Aorta (tissue), 5 donors: ENCODE measurements at places on chromosomes 5 and 9. TPM values are rescaled to one million over a fixed set of nuclear protein-coding genes. Genes with fewer than 3 reads are reported as not detected.

DNA sequence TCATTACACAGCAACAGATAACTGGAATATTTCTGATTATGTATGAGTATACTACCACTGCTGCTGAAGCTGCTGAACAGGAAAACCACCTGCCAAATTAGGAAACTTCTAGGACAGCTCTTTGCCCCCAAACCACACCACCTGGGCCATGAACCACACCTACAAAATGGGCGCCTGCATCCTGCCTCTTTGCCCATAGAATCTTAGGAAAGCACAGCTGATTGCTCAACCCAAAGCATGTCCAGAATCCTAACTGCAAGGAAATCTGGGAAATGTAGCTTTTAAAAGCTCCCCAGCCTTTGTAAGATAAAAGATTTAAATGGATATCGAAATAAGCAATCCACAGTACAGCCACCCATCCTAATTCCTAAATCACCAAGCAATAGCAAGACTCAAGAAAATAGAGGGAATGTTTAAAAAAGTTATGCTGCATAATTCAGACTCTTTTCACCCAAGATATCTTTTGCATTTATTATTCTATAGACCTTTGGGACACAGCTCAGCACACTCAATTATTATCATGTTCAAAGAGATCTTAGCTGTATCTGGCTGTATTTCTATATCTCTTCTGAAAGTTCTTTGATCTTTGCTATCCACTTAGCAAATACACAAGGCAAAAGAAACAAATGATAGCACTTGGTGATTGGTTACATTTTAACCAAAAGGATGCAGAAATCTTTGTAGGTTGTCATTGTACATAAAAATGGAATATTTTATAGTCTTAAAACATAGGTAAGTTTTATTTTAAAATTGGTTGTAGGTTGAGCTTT is 6.8 kb upstream of the C9orf152 start:
- no peaks in the 10 kb centered on the region for H3K36me3 ChIP-seq
- no peaks in the 10 kb centered on the region for H3K4me1 ChIP-seq
- no peak for DNase-seq
- H3K4me3 ChIP-seq: no peak overlapping the region
- H3K27me3 ChIP-seq: no peaks in the 10 kb centered on the region

Gene GRIA1
- 6.5 TPM for total RNA-seq

DNA sequence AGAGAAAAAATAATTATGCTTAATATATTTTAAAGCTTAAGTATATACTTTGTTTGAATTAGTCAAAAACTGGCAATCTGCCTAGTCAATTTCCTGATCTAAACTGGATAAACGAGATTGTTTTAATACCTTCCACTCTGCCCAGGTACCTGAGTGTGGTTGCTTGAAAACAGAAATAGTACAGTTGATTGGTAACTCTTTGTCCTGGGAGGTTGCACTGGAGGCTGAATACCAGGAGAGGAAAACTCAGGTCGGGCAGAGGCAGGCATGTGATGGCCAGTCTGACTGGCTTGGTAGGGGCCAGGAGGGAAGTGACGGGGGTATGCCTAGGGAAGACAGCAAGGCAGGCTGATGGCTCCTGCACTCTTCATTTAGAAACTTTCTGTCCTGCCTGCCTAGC is 80.2 kb downstream of the PIK3R1 start:
- peaks cover 4% of the 10 kb centered on the region for H3K36me3 ChIP-seq
- DNase-seq: no peak
- H3K4me3 ChIP-seq: no peak overlapping the region
- no peaks in the 10 kb centered on the region for H3K27me3 ChIP-seq
- no peaks in the 10 kb centered on the region for H3K4me1 ChIP-seq
- H3K27ac ChIP-seq: no peak overlapping the region

GRCh38 chr9:93968451-93969327 is 13.5 kb upstream of the BARX1 start:
- H3K27ac ChIP-seq: no peak overlapping the region
- H3K27me3 ChIP-seq: no peaks in the 10 kb centered on the region
- H3K36me3 ChIP-seq: no peaks in the 10 kb centered on the region

Gene SLC1A1
- total RNA-seq: 3.0 TPM

GRCh38 chr5:156135531-156135930 is 191.4 kb upstream of the SGCD start:
- no peak overlapping the region for H3K27ac ChIP-seq
- no peaks in the 10 kb centered on the region for H3K4me1 ChIP-seq
- DNase-seq: no peak
- H3K27me3 ChIP-seq: no peaks in the 10 kb centered on the region
- H3K4me3 ChIP-seq: no peak overlapping the region

- no peak overlapping the region for H3K4me3 ChIP-seq
- H3K36me3 ChIP-seq: no peaks in the 10 kb centered on the region
- no peaks in the 10 kb centered on the region for H3K27me3 ChIP-seq
- no peak for DNase-seq
- no peak overlapping the region for H3K27ac ChIP-seq
- H3K4me1 ChIP-seq: peaks cover 4% of the 10 kb centered on the region
Observed at GRCh38 chr9:83701769-83702168, 6.0 kb downstream of the UBQLN1 start.

DNA sequence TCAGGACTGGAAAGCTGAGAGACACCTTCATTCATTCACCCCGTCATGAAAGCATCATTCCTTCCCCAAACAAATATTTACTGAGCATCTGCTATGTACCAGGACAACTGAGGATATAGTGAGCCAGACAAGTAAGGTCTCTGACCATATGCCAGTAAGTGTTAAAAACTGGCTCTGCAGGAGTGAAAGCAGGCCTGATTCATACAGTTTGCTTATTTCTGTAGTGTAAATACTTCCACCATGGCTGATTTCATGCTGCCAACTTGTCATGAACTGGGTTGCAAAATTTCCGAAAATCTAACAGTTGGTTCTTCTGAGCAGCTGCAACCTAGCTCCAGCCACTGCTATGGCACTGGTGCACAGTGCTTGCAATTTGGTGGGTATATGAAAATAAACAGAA is 68.1 kb downstream of the YIPF5 start:
- DNase-seq: no peak
- no peaks in the 10 kb centered on the region for H3K4me1 ChIP-seq
- no peaks in the 10 kb centered on the region for H3K27me3 ChIP-seq
- H3K27ac ChIP-seq: no peak overlapping the region

DNA sequence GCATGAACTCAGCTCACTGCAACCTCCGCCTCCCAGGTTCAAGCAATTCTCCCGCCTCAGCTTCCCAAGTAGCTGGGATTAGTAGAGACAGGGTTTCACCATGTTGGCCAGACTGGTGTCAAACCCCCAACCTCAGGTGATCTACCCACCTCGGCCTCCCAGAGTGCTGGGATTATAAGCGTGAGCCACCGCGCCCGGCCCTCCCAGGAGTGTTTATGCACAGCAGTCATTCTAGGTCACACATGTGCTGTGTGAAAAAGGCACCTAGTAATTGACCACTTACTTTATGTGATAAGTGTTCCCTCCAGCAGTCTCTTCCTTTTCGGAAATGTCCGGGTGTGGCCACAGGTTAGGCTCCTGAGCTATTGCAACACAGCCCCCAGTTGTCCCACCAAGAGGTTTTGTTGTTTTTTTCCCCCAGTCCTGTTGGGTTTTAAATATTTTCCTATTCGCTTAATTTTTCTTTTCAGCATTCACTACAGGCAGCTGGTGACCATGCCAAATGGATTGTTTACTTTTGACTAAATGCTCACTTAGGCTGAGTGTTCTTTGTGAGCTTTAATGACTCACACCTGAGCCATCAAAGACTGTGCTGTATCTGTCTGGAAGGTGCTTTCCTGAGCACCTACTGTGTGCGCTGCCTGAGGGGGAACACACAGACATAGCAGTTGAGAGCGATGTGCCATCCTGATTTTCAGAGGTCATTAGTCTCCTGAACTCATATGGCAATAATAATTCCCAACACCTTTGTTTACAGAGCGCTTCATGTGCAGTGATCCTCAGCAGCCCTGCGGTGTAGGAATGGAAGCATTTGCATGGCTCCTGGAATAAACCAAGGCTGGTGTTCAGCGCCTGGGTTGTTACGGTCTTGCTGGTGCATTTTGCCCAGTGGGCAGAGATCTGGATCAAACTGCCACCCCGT is 94.3 kb downstream of the MVB12B start:
- no peaks in the 10 kb centered on the region for H3K27me3 ChIP-seq
- H3K4me3 ChIP-seq: no peak overlapping the region
- no peak for DNase-seq

Gene PTPRD
- total RNA-seq: 49.2 TPM

Gene BARHL1
- not detected for total RNA-seq
